Stimulated activated CD4-positive, alpha-beta T cell treated with anti-CD3 and anti-CD28 coated beads, Interleukin-1b, Interleukin-23, amount 100 ng/mL, for 4 hours (primary cell): ENCODE measurements at places on chromosomes 11 and 22.

- DNase-seq = no peak
These were observed 28.1 kb downstream of the BRD1 start for GRCh38 chr22:49799431-49800075.

DNA sequence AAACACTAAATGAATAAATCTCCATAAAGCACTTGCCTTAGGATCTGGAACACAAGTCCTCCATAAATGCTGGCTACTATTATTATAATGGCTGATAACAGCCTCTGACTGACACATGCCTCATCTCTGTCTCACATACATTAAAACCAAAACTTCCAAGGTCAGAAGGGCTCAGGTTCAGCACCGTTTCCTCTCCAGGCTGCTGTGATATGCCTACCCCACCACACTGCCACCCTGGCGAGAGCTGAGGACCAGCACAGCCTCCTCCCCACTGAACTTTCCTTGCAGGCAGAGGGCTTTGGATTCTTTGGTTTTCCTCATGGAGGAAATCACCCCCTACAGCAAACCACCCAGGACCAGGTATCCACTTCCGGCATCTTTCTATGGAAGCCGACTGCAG lies 112.8 kb downstream of the ABTB2 start:
- DNase-seq = no peak

- DNase-seq = no peak
These were observed 138.8 kb downstream of the CASP12 start for GRCh38 chr11:104759464-104759863.

- DNase-seq = peak; percentile 73
These were observed 3.9 kb upstream of the CRY2 start for GRCh38 chr11:45843158-45843924.

DNA sequence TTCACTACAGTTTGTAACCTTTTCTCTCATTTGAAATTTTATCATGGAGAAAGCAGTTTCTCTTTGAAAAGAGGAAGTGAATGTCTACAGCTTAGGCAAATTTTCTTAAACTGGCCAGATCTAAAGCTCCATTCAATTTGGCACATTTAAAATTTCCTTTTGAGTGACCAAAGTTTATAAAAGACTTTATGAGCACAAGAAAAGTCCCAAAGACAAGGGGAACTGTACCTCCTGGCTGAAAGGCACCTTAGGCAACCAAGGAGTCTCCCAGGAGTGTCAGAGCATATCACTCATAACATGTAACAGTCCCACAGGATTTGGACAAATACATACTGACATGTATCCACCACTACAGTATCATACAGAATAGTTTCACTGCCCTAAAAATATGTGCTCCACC lies 41.3 kb downstream of the NARS2 start:
- no peak for DNase-seq

DNA sequence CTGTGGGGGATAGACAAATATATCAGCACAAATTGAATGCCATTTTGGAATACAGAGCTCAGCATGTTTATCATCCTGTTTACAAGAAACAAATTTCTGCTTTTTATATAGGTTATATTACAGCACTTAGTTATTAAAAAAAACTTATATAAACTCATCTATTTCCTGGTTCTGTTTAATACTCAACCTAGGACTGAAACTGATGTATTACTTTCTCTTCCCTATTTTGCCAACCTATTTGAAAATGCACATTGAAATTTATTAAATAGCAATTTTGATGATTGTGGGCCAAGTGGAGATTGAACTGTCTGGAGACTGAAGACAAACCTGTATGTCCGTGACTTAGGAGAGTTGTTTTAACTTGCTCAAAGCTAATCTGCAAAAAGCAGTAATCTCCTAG lies 288.3 kb upstream of the ANO3 start:
- DNase-seq = no peak

DNA sequence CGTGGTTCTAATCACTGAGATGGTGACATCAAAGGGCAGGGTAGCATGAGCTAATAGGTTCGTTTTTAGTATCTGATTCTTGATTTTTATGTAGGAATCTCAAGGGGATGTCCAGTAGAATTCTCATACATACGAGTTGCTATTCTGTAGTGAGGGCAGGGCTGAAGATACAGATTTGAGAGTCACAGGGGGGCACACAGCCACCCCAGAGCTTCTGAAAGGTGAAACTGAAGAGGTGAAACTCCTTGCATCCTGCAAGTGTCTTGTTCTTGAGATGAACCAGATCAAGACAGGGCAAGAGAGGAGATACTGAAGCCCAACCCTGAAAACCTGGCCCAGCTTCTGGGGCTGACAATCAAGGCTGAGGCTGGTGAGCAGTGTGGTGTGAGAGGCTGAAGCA lies 35.6 kb upstream of the TMEM123 start:
- no peak for DNase-seq

GRCh38 chr11:92941676-92942571 lies 27.5 kb upstream of the MTNR1B start:
- no peak for DNase-seq

GRCh38 chr22:24424901-24425775 lies 2.3 kb upstream of the ADORA2A start:
- no peak for DNase-seq

DNA sequence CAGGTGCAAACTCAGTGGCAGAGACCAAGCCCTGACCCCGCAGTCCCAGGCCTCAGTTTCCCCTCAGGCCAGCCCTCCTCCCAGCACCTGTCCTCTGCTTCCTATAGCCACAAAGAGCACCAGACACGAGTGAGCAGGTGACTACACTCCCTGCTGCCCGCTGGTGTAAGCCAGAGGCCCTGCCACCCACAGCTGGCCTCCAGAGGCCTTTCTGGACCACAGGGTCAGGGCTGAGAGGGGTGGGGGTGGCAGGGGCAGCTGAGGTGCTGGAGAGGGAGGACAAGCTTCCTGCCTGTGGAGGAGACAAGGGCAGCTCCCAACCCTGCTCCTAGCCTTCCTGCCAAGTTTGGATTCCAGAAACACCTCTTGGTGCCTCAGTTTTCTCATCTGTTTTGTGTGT lies 31.3 kb upstream of the WNT7B start:
- no peak for DNase-seq

- no peak for DNase-seq
These were observed 304.1 kb downstream of the TBC1D22A start for GRCh38 chr22:47066616-47066905.

DNA sequence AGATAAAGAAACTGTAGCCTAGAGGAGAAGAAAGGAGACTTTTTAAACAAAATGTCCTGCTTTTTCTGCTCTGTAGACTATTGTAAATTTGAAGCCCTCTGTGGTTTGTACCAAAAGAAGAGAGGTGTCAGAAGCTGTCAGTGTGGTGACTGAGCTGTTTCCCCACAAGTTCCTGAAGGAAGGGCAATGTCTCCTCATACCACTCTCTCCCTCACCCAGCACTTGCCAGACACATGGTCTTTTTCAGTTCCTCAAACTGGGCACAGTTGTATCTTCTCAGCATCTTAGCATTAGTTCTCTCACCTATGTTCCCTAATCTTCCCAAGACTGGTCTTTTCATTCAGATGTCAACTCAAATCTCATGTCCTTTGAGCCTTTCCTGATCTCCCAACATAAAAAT lies 4.3 kb downstream of the BCO2 start:
- DNase-seq = no peak

GRCh38 chr11:36316049-36316448 lies 20.0 kb downstream of the PRR5L start:
- DNase-seq = no peak

DNA sequence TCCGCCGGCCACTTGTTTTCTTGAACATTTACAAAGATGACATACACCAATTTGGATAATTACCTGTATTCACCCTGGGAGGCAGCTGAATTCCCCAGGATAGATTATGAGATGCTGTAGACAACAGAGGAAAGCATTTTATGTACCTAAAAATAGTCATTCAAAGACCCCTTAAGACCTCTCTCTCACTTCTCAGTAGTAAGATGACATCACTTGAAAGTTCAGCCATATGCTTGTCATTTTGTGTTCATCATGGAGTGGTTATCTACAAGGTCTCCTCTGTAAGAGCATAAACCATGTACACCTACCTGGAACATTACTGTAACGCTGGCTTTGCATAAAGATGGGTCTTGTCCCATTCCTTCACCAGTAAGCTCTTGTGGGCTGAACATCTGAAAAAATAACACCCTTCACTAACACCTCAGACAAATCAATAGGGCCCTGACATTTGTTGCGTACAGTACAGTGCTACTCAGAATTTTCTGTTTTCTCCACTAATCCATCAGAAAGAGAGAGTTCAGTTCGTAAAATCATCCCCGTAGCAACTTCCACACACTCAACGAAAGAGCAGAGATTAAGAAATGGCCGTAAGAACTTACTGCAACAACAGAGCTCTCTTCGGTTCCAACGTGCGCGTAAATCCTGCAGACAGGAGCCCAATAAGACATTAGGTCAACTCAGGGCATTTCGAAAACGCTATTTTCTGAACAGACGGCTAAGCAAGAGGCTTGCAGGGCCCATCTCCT lies 15.6 kb upstream of the WDR74 start:
- DNase-seq = no peak

DNA sequence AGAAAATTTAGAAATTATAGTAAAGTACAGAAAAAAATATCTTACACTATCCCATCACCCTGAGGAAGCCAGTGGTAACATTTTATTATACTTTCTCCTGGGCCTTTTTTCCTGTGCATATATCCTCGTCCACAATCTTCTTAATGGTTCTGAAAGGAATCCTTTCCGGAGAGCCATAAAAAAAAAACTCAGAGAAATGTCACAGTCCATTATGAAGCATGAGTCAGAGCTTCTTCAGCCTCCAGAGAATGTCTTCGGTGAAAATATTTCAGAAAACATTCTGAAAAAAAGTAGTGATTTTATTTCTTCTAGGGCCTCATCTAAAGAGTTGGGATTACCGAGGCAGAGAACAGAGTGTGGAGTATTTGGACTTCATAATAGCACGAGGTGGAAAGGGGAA lies 163.4 kb downstream of the INSC start:
- no peak for DNase-seq

DNA sequence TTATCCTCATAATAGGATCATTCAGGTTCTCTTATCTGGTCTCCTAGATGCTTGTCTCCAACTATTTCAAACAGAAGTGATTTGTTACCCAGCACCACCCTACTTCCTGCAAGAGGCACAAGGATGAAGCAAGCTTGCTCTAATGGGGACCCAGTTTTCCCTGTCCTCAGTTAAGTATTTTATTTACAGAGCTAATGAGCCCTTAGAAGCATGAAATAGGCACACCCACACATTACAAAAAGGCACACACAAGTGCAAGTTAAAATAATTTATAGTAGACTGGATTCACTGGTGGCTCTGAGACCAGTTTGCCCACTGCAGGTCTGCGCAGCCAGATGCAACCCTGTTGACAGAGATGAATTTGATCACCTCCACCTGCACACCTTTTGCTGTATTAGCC lies 167.5 kb downstream of the KIRREL3 start:
- DNase-seq = no peak

GRCh38 chr11:78815831-78816230 lies 241.2 kb upstream of the NARS2 start:
- no peak for DNase-seq
